Suppressor macrophage treated with lipopolysaccharide for 4 hours (primary cell): ENCODE measurements at places on chromosomes 3 and 15.

DNA sequence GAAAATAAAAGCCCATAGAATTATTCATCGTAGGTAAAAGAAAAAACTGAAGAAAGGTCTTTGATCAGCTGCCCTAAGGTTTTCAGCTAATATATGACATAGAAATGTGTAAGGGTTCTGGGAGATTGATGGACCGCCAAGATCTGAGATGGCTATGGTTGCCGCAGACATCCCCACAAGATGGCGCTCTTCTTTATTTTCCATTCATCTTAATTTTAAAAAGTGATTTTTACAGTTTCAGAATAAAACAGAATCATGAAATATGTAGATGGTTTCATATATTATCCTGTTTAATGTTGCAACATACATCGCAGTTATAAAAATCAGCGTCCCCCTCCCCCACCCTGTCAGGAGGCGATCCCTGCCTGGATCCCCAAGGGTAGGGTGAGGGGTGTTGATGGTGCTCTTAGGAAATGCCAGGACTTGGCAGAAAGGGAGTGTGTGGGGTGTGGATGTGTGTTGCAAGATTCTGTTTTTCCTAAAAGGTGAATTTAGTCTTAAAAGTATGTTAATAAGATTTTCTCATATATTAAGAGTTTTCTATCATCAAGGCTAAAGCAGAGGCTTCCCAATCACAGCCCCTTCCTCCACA is 68.8 kb downstream of the ANXA2 start:
- DNase-seq: peak; percentile 49

- no peak for DNase-seq
These were observed 145.1 kb downstream of the SEMA6D start for GRCh38 chr15:47862402-47862801.

- no peak for DNase-seq
These were observed 151.4 kb upstream of the MCTP2 start for GRCh38 chr15:94079968-94080367.

GRCh38 chr3:148943506-148944205 is 47.7 kb upstream of the GYG1 start:
- DNase-seq: peak; percentile 91

GRCh38 chr3:16476636-16477035 is 36.9 kb downstream of the RFTN1 start:
- peak; percentile 70 for DNase-seq
